ENCODE measurements at places on chromosomes 16 and 17.

DNA sequence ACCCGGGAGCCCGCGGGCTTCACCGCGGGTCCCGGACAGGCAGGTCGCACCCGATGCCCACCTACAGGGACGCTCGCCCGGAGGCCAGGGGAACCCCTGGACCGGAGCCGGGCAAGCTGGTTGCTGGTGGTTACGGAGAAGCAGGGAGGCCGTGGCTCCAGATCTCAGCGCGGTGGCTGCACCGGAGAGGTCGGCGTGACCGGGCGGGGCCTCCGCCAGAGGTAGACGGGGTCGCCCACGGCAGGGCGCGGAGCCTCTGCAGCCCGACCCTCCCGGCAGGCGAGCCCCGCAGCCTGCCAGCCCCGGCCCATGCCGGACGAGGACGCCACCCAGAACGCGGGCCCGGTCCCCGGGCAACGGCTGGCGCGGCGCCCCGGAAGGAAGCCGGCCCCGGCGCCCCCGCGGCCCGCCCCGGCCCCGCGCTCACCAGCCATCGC is 341 bp downstream of the PCYT2 start:
- no peak for DNase-seq

- DNase-seq: no peak
Measured at GRCh38 chr17:8611137-8611536, 19.4 kb downstream of the MYH10 start.

- DNase-seq: no peak
Measured at GRCh38 chr17:72169823-72170222, 49.0 kb downstream of the SOX9 start.

- DNase-seq: no peak
Measured at GRCh38 chr17:80762076-80762475, 217.4 kb downstream of the RPTOR start.

DNA sequence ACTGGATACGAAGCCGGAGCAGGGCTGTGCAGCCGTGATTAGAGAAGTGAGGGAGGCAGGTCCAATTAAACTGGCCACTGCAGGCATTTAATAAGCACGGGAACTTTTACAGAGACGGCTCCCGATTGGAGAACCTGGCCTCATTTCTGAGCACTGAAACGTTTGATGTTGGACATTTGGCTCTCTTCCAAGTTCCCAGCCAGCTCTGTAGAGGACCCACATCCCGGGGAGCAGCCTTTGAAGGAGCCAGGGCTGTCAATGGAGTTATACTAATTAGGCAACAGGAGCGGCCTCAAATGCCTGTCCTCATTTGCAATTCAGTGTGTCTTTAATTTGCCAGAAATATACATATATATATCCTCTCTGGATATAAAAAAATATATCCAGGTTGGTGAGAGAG is 499.4 kb upstream of the C16orf82 start:
- no peak for DNase-seq
